ENCODE measurements at places on chromosomes 2 and 18. TPM values are rescaled to one million over a fixed set of nuclear protein-coding genes. Genes with fewer than 3 reads are reported as not detected.

DNA sequence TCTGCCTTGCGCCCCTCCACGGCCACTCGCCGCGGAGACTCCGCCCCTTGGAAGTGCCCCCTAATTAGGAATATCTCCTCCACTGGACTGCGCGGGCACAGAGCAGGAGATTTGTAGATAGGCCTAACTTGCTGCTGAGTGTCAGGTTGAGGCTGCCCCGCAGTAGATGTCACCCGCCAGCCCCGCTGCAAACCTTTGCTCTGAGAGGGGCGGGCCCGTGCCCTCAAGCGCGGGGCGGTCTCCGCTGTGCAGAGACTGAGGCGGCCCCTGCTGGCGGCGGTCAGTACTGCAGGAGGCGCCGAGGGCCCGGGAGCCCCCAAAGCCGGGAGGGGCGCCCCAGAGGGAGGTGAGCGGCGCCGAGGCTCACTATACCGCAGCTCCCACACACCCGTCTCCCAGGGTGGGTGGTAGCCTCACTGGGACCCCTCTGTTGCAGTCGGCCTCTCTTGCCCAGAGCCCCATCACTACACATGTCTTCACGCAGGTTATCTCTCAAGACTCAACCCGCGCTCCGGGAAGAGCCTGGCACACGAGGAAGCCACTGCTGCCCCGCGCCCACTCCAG, 2.9 kb upstream of the NEURL3 start:
- DNase-seq: peak; percentile 89

DNA sequence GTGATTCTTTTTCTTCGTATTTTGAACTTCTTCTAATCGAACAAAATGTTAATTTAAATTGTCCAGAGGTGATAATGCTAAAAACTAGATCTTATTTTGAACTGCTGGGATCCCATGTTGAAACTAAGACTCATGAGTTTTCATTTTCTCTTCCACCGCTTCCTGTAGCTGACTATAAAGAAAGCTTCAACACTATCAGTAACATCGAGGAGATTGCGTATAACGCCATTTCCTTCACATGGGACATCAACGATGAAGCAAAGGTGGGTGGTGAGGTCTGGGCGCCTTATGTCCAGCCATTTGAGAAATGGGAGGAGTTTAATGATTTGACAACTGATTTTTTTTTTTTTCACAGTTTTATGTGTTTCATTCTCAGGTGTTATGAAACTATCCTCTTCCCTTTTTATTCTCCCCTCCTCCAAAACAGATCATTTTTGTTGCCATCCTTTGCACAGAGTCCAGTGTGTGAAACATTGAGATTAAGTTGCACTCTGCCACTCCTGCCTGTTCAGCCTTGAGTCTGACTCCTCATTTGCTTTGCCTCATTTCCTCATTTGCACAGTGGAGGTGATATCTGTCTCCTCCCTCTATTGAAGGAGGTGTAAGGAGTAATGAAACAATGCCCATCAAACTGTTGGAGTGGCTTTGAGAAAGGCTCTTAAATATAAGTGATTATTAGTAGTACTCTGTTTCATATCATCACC, 13.8 kb downstream of the GRHL1 start:
- DNase-seq: no peak

DNA sequence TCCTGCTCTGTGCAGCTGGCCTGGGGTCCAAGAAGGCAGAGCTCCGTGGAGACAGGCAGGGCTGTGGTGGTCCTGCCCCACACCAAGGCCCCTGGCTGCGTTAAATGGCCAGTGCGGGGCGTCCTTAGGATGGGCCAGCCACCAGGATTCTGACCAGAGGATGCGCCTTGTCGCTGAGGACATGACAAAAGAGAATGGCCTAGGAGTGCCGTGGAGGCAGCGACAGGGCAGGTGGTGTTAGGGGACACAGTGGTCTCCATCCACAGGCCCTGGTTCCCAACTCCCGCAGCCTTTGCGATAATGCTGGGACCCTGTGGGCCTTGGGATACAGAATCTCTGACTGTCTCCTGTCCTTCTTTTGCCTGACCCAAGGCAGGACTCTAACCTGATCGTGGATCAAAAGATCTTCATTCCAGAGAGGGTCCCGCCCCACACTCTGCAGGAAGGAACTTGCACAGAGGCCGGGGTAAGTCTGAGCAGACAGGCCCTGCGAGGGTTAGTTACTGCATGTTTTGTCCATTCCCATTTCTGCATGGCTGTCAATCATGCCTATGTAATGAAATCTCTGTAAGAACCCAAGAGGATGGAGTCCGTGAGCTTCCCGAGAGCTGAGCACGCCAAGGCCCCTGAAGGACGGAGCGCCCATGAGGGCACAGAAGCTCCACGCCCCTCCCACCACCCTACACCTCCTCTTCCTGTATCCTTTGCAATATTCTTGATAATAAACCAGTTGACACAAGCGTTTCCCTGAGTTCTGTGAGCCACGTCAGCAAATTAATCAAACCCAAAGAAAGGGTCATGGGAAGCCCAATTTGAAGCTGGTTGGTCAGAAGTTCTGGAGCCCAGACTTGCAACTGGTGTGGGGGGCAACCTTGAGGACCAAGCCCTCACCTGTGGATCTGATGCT, 251.5 kb upstream of the SALL3 start:
- no peak for DNase-seq

- DNase-seq: no peak
Measured at GRCh38 chr2:16348821-16349515, 316.7 kb downstream of the CYRIA start.

DNA sequence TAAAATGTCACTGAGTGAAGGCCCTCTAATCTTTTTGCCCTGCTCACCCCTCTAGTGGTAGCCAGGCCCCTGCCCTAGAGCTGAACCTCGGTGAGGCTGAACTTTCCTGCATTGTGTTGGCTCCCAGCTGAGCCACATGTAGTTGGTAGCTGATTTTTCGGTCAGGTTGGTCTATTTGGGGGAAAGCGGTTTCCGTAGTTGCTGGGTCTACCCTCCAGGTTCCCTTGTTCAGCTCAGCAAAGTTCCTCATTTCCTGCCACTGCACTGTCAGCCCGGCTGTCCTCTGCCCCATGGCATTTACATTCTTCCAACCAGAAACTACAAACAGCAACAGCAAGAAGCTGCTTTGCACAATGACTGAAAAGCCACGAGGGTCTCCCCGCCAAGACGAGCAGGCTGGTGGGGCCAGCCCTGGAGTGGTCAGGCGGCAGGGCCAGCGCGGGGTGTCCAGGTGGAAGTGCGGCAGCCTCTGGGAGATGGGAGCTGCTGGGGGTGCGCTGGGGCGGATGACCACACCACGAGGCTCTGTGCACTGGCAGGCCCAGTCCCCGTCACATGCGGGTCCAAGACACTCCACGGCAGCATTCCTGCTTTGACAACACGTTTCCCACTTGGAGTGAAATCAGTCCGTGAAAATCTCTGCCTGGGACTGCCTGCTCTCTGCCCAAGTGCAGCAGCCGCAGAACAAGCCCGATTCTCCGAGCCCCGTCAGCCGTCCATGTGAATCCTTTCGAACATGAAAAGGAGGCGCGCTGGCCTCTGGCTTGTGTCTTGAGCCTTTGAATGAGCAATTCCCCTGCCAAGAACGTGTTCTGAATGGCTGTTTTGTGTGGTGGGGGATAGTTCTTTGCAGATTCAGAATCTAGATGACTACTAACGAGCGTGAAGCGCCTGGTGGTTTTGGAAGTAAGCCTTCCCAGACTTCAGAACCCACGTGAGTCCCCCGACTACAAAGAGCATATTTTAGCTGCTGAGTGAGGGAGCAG, 159.4 kb downstream of the ASB1 start:
- DNase-seq: no peak

GRCh38 chr2:45554742-45555140, 56.3 kb downstream of the SRBD1 start:
- no peak for DNase-seq

DNA sequence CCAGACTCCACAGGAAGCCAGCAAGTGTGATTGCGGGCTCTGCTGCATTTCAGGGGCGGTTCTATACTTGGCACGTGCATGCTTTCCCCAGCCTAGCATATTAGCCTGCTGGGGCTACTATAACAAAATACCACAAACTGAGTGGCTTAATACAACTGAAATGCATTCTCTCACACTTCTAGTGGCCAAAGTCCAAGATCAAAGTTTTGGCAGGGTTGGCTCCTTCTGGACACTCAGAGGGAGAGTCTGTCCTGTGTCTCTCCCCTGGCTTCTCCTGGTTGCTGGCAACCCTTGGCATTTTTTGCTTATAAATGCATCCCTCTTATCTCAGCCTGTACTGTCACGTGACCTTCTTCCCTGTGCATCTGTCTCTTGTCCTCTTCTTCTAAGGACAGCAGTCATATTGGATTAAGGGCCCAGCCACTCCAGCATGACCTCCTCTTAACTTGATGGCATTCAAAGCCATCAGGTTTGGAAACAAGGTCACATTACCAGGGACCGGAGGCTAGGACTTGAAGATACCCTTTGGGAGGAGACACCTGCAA, 138.7 kb downstream of the RNF152 start:
- DNase-seq: no peak

- no peak for DNase-seq
Measured at GRCh38 chr2:227402959-227403358, 15.2 kb upstream of the SCYGR1 start.

- DNase-seq: no peak
Measured at GRCh38 chr18:50734886-50735285, 84.9 kb downstream of the MRO start.

GRCh38 chr18:26648509-26649192, 100.3 kb upstream of the KCTD1 start:
- no peak for DNase-seq

GRCh38 chr18:62324181-62324828, 805 bp upstream of the TNFRSF11A start:
- DNase-seq: no peak

DNA sequence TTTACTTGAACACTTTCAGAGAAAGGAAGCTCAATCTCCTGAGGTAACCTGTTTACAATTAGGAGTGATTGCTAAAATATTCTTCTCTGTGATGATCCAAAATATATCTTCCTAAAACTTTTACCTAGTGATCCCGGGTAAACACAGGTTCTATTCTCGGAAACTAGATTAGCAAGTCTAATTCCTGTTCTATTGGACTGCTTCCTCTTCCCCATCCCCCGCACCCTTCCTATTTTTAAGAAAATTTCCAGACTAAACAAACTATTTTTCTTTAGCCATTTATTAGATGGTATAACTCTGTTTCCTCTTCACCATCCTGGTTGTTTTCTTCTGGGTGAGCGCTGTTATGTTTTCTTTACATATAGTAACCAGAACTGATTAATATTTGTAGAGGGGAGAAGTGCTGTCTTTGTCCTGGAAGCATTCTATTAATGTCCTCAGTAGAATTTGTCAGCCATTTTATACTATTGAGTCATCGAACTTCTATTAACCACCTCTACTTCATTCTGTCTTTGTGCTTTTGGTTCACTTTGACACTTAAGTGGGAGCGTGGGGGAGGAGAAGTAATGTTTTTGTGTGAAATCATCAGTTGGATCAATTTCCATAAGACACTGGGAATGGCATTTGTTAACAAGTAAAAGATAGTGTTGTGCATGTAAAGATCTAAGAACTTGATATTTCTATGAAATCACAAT, 31.8 kb downstream of the CREB1 start:
- DNase-seq: no peak

GRCh38 chr2:229942671-229943070, 20.4 kb downstream of the FBXO36 start:
- DNase-seq: no peak

GRCh38 chr18:43870626-43871025, 593.3 kb upstream of the SYT4 start:
- no peak for DNase-seq

- no peak for DNase-seq
Measured at GRCh38 chr2:119584469-119584868, 40.2 kb downstream of the CFAP221 start.

DNA sequence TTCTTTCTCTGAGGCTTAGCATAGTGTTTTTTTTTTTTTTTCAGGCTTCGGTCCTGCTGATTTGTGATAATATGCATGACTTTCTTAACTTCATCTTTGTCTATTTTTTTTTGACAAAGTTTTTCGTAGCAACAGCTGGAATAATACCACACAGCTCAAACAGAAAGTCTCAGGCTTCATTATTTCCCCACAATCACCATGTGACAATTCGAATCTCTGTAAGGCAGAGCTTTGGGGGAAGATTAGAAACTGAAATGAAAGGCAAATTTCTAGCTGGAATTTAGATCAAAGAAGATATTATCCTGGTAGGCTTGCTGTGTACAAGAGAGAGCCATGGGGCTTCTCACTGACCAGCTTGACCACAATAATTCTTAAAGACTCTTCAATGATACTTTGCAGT, 12.2 kb upstream of the CD28 start:
- no peak for DNase-seq

GRCh38 chr2:239193925-239194677, 206.7 kb downstream of the HDAC4 start:
- no peak for DNase-seq

DNA sequence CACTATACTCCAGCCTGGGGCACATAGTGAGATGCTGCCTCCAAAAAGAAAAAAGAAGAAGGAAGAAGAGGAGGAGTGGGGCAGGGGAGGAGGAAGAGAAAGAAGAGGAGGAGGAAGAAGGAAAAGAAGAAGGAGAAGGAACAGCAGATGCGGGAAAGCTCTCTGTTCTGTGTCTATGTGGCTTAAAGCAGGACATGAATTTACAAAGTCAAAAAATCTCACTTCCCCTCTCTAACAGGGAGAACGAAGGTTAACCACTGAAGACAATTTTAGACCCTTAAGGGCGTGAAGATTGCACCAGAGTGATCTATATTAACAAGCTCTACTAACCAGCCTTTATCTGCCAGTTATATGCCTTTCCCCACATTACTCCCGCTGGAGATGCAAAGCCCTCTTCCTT, 258.9 kb downstream of the METTL4 start:
- DNase-seq: no peak

DNA sequence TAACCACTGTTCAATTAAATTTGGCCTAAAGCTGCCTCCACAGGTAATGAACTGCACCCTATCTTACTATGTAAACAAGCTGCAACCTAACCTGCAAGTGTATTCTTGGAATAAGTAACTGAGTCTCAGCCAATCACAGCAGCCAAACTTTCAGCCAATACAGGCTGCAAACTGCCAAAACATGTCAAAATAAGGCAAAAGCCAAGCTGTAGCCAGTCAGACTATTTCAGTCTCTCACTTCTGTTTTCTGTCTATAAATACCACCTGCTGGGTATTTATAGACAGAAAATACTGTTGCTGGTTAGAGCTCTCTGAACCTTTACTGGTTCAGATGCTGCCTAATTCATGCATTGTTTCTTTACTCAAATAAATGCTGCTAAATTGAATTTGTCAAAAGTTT, 14.3 kb downstream of the C2orf76 start:
- DNase-seq: no peak

GRCh38 chr2:209238765-209239584, 184.9 kb upstream of the MAP2 start:
- DNase-seq: no peak

GRCh38 chr2:15284614-15285013, 276.5 kb downstream of the NBAS start:
- DNase-seq: no peak

CNDP1 gene
- total RNA-seq: 0.57 TPM

IL36G gene
- total RNA-seq: not detected

NETO1 gene
- total RNA-seq: not detected

ITGA6 gene
- total RNA-seq: 15.6 TPM

TTC31 gene
- total RNA-seq: 42.8 TPM

C1QL2 gene
- not detected for total RNA-seq

HOXD12 gene
- not detected for total RNA-seq

EIPR1 gene
- 46.9 TPM for total RNA-seq
